ENCODE measurements at places on chromosomes 13 and 19.

GRCh38 chr19:42455086-42455485 is 12.3 kb upstream of the CXCL17 start:
- no peak for DNase-seq

- DNase-seq = peak; percentile 29
Observed at GRCh38 chr13:81171065-81171647, 830.2 kb upstream of the SPRY2 start.

DNA sequence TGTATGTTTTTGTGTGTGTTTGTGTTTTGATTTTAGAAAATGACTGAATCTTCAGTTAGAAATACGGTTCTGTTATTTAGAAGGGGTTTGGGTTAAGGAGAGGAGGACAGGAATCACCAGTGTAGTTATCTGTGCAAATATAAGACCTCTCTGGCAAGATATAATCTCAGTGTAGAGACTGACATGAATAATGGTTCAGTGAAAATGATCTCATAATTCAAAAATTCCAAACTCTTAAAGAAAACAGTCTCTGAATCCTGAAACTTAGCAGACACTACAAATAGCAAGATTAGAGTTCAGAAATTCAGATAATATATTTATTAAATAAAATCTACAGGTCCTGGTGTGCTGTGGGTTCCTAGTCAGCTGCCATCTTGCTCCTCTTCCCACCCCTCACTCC is 73.5 kb downstream of the PDS5B start:
- peak; percentile 9 for DNase-seq

GRCh38 chr19:4232614-4233281 is 3.4 kb downstream of the EBI3 start:
- DNase-seq = no peak

- DNase-seq = no peak
Observed at GRCh38 chr19:48310227-48310626, 15.1 kb upstream of the EMP3 start.

- DNase-seq = no peak
Observed at GRCh38 chr13:80400865-80401426, 60.0 kb upstream of the SPRY2 start.

DNA sequence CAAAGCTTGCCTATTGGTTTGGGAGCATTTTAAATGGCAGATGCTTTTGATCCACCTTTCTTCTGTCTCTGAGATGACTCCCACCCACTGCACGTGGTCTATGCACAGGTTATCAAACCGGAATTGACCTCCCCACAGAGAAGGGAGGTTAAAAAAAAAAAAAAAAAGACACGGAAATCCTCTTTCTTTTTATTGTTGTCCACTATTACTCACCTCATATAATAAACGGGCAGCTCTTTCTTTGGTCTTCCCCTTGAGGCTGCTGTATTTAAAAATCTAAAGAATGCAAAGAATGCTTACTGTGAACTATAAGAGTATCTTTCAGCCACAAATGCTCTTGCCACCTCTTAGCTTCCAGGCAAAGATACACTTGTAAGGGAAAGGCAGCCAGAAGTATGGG is 329.7 kb downstream of the NDFIP2 start:
- peak; percentile 61 for DNase-seq

DNA sequence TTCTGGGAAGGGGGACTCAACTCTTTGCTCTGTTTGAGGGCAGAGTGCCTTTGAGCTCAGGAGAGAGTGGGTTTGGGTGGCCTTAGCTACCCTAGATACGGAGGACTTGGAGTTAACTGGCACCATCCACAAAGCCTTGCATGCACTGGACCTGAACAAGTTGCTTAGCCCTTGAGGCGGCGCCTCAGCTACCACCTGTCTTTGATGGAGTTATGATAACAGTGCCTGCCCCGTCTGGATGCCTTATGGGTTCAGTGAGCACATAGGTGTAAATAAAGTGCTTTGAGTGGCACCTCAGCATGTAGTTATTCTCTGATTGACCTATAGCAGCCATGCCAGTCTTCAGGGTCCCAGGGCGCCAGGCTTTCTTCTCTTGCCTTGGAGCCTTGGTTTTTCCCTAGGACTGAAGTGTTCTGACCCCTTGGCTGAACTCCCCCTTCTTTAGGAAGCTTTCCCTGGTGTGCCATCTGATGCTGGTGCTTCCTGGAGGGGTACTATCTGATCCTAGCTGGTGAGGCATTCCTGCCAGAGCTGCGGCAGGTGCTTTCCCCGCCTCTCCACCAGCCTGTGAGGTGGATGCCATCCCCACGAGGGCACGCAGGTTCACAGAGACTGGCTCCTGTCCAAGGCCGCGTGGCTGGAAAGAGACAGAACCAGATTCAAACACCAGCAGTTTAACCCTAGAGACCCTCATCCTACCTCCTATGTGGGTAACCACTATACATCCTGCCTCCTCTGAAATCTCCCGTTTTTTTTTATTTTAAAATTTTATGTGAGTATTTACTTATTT is 5.8 kb downstream of the BCKDHA start:
- DNase-seq = no peak

DNA sequence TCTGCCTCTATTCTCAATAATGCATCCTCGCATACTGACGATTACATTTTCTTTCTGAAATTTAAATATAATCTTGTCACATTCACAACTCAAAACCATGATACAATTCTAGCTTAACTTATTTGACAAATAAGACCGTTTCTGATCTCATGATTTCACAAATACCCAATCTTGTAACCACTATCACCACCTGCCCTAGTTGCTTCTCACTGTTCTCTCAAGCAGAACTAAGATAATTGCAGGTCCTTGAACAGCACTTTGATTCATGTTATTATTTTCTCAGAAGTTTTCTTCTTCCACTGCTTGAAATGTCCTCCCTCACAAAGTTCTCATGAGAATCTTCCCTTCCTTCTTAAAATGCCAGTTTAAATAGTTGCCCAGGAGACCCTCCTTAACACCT is 211.4 kb downstream of the PCDH9 start:
- DNase-seq = no peak

DNA sequence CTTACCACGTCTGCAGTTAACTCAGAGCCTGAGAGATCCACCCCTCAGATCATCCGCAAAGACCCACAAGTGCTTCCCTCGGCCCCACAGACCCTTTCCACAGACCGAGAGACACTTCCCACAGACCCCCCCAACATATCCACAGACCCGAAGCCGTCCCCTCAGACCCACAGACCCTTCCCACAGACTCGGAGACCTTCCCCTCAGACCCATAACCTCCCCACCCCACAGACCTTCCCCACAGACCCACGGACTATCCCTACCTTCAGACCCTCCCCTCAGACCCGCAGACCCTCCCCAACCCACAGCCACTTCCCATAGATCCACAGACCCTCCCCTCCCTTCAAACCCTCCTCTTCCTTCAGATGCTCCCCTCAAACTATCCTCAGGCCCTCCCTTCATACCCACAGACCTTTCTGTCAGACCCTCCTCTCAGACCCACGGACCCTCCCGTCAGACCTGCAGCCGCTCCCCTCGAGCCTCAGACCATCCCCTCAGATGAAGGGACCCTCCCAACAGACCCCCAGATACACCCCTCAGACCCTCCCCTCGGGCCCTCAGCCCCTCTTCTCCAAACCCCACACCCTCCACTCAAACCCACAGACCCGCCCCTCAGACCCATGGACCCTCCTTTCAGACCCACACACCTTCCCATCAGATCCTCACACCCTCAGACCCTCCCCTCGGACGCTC is 20.1 kb upstream of the TFDP1 start:
- no peak for DNase-seq

DNA sequence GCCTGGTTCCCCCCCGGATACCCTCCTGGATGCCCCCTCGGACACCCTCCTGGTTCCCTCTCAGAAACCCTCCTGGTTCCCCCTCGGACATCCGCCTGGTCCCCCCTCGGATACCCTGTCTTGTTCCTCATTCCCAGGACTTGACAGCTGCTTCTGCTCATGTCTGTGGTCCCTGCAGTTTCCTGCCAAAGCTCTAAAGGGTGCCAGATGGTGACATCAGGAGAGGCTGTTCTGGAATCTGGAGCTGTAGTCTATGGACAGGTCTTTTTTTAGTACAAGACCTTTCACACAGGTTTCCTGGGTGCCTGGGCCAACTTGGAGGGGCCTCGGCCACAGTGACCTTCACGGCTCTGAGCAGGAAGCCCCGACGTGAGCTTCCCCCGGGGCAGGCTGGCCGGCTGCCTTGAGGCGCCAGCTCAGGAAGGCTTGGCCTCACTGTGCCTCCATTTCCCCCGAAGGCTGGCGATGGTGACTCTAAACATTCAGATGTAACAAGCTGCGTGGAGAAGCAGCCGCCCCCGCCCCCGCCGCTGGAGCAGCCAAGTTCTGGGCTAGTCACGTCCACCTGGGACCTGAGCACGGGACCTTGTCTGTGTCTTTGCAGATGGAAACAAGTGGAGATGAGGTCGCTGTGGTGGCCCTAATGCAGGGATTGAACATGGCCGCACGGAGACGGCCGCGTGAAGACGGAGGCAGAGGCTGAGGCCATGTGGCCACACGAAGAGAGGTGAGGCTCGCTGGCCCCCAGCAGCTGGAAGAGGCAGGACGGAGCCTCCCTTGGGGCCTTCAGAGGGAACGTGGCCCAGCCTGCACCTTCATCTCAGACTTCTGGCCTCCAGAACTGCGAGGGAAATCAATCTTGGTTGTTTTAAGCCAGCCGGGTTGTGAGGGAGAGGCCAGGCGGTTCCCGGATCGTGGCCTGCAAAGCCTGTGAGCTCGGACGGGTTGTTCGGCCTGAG is 12.7 kb downstream of the SGTA start:
- no peak for DNase-seq

DNA sequence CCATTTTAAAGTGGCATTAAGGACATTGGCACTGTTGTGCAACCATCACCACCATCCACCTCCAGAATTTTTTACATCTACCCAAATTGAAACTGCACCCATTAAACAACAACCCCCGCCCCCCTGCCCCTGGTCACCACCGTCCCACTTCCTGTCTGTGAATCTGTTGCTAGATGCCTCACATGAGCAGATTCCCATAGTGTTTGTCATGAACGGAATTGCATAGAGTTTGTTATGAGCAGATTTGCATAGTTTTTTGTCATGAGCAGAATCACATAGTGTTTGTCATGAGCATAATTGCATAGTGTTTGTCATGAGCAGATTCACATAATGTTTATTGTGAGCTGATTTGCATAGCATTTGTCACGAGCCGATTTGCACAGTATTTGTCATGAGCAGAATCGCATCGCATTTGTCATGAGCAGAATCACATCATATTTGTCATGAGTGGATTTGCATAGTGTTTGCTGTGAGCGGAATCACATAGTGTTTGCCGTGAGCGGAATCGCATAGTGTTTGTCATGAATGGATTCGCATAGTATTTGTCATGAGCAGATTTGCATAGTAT is 54.0 kb upstream of the GTF3A start:
- DNase-seq = no peak

DNA sequence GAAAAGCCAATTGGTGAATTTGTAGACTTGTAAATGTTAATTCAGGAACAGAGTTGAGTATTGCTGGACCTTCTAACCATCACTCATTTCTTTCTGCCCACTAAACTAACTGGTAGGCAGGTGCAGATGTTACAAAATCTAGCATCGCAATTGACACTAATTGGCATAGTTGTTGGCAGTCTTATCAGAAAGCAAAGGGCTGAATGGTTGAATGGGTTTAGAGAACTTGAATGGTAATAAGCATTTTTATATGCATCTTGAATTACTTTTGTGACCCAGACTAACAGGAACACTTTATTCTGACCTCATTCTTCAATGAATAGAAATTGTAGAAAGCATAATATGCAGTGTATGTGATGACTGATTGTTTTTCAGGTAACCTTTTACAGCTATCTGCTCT is 189.1 kb downstream of the GGACT start:
- no peak for DNase-seq

GRCh38 chr13:78786459-78786858 is 127.5 kb upstream of the OBI1 start:
- no peak for DNase-seq

- DNase-seq = no peak
Observed at GRCh38 chr19:2214251-2214650, 21.9 kb downstream of the PLEKHJ1 start.
